GM23248 (cell line): ENCODE measurements at places on chromosomes 2 and 18. TPM values are rescaled to one million over a fixed set of nuclear protein-coding genes. Genes with fewer than 3 reads are reported as not detected.
A peak's percentile ranks its signal among the peaks of the same experiment; 100 is the strongest.

- no peak for DNase-seq
Measured at GRCh38 chr2:216084547-216084946, 2.8 kb downstream of the TMEM169 start.

Gene DQX1
- not detected in 2 replicates for total RNA-seq

DNA sequence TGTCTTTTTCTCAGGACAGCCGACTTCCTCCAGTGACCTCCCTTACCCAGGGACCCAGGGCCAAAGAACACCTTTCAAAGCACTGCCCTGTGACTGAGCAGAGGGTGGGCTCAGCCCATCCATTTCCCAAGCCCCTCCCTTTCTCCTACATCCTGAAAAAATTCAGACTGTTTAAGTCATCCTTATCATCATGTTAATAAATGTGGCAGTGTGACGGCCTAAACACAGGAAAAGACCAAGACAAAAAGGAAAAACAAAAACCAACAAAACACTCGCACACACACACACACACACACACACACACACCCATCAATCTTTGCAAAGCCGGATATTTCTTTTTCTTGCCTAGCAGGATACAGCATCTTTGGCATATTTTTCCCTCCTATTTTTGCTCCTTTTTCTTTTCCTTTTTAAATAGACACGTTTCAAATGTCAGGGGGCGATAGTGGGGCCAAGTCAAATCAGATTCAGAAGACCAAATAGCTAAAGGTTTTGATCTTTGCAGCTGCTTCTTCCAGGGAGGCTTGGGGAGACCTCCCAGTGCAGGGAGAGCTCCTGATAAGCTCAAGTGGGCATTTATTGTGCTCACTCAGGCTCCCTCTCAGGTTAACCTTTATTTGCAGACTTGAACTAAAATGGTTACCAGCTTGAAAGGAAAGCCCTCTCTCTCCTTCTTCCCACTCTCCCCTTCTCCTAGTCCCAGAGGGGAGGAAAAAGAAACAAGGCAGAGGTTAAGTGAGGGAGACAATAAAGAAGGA is 39.5 kb upstream of the NRP2 start:
- no peak for DNase-seq

- DNase-seq = no peak
Measured at GRCh38 chr2:118812552-118812951, 34.9 kb downstream of the EN1 start.

- DNase-seq = no peak
Measured at GRCh38 chr2:212294816-212295215, 243.8 kb downstream of the ERBB4 start.

DNA sequence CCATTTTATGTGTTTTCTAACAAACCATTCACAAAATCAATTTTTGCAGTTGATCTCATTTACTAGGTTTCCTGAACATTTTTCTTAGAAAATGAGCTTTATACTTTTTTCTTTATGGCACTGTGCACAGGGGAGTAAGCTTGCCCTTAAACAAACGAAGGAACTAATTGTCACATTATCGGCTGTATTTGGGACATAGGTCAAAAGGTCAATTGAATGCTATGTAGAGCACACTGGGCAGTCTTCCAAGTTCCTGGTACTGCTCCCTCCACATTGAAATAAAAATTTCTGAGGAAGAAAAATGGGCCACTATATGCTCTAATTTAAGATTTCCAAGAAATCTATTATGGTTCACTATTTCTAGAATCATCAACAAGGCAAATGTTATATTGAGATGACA is 93.6 kb upstream of the TMEFF2 start:
- DNase-seq = peak; percentile 9

Gene MAP3K20
- 55.0 and 57.3 TPM in 2 replicates for total RNA-seq

DNA sequence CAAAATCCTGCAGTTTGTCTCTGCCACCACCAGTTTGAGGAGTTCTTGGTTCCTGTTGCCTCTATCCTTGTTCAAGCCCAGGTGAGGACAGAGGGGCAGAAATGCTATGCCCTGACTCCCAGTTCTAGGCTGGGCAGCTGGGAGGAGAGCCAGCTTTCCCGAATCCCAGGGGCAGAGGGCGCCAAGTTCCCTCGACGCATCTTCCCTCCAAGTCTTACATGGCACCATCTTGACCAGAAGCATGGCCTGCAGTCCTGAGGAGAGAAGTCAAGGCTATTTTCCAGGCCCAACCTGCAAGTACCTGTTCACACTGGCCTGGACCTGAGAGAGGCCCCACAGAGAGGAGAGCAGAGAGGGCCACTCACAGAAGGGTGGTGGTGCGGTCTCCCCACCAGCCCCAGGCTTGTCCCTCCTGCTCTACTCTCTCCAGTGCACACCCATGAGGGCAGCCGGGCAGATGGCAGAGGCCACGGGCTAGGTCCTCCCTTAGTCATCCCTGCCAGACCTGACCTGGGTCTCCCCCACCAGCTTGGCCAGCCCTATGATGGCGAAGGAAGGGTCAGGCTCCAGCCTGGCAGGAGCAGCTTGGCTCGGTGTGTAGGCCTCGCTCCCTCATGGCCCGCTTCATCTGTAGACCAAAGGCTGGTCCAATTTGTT is 115.7 kb upstream of the MSTN start:
- no peak for DNase-seq

Gene SERPINB2
- total RNA-seq = 6.1 and 13.0 TPM in 2 replicates

GRCh38 chr2:239277401-239278085 is 123.3 kb downstream of the HDAC4 start:
- no peak for DNase-seq

Gene RNF149
- total RNA-seq = 54.1 and 58.1 TPM in 2 replicates

- no peak for DNase-seq
Measured at GRCh38 chr2:134079373-134079772, 174.5 kb upstream of the MGAT5 start.

DNA sequence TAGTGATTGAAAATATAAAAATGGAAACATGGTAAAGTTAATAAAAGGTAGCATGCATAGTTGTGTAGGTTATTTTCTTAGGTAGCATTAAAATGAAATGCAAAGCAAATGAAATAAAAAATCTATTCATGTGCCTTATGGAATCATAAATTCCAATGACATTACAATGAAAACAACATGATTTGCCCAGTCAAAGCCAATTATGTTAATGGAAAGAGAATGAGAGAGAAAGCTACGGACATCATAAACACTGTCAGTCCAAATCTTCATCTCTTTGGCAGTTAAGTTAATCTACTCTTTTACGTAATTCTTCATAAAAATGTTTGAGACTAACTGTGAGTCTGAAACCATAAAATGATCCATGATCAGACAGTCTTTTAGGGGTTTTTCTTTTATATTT is 636.7 kb upstream of the SYT4 start:
- DNase-seq = no peak

DNA sequence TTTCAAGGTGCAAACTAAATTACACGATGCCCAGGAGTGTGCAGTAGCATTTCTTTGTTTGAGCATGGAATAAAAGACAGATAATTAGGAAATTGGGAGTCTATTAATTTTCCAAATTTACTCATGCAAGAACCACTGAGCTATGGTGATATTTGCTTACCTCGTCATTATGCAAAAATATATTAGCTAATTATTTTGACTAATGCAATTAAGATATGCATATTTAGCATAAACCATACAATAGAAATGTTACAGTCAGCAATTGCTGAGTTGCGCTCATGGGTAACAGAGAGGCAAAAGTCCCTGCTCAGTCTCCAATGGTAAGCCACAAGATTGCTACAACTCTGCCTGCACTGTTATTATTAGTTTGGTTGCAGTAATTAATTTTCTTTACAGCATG is 342.0 kb downstream of the TXNL1 start:
- no peak for DNase-seq

GRCh38 chr2:145157036-145157675 is 637.2 kb upstream of the ZEB2 start:
- DNase-seq = no peak

GRCh38 chr18:44507729-44508325 is 172.9 kb upstream of the SETBP1 start:
- no peak for DNase-seq

Gene RDH14
- 25.2 and 29.8 TPM in 2 replicates for total RNA-seq

GRCh38 chr2:67895227-67895941 is 167.4 kb downstream of the C1D start:
- DNase-seq = no peak

Gene RFTN2
- 1.6 and 2.1 TPM in 2 replicates for total RNA-seq

GRCh38 chr2:223901854-223902253 is 43.3 kb downstream of the WDFY1 start:
- no peak for DNase-seq

- DNase-seq = no peak
Measured at GRCh38 chr2:191638079-191638801, 39.7 kb upstream of the NABP1 start.

Gene GALNT3
- 1.1 TPM in 1 of 2 replicates, not detected in the other for total RNA-seq

DNA sequence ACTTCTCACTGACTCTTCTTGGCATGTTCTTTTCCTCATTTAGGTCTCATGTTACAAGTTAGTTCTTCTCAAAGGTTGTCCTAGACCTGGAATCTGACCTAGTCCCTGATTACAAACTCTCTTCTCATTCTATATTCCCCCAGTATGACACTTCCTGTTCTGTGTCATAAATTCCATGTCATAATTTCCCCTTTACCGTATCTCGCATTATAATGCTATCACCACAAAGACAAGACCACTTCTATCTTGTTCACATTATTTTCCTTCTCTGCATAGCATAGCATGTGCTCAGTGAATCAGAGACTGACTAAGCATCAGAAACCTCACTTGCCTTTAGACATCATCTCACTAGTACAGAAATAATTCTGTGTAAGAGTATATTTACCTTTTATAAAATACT is 63.6 kb upstream of the CAVIN2 start:
- DNase-seq = peak; percentile 75

Gene TP53I3
- total RNA-seq = 74.1 and 76.2 TPM in 2 replicates

- no peak for DNase-seq
Measured at GRCh38 chr2:19850056-19851050, 51.4 kb downstream of the TTC32 start.

GRCh38 chr2:45285311-45285710 is 276.1 kb upstream of the SIX2 start:
- peak; percentile 74 for DNase-seq

- no peak for DNase-seq
Measured at GRCh38 chr2:75986617-75987016, 275.9 kb upstream of the GCFC2 start.

GRCh38 chr18:24659827-24660720 is 199.6 kb downstream of the HRH4 start:
- DNase-seq = peak; percentile 61

Gene EIF5B
- total RNA-seq = 6.7 and 19.5 TPM in 2 replicates

DNA sequence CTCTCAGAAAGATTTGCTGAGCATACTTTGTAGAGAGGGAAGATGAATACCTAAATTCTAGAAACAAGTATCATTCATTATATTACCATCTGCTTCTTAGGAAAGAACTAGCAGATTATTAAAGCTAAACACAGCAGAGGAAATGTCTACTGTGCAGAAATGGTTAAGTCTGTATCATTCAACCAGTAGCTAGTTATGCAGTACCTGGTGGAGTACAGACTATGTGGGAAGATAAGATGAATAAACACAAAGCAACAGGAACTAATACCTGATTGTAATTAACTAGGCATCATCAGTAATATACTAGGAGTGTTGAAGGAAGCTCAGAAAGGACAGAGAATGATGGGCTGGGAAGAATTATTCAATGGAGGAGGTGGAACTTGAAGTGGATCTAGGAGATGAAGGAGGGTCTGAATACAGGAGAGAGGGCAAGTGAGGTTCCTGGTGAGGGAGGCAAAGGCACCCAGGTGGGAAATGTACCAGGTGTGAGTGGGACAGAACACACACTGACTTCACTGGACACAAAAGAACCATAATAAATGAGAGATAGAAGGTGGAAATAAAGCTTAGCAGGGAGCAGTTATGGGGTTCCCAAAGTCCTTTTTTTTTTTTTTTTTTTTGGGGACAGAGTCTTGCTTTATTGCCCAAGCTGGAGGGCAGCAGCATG is 9.5 kb downstream of the WDFY1 start:
- DNase-seq = no peak

- DNase-seq = peak; percentile 64
Measured at GRCh38 chr2:187774551-187775071, 220.4 kb upstream of the TFPI start.

GRCh38 chr2:217843324-217843723 is 159.5 kb downstream of the TNS1 start:
- DNase-seq = no peak

DNA sequence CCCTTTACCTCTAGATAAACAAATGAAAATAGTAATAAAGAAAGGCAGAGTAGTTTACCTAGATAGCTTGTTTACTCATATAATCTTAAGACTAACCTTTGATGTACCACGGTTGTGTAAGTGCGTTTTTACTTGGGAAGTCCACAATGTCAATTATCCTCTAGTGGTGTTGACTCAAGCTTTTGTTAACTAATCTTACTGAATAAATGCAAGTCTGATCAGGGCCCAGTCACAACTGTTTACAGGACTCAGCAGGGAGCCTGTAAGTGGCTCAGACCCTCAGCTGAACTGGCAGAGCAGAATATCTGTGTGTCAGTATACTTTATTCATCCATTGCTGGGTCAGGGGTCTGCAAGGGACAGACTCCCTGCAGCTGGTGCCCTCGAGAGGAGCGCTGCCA is 98.1 kb upstream of the ACAA2 start:
- no peak for DNase-seq

Gene REG3A
- total RNA-seq = not detected in 2 replicates

GRCh38 chr2:58046335-58046584 is 346 bp upstream of the VRK2 start:
- DNase-seq = no peak

Gene CAPN13
- total RNA-seq = not detected in 2 replicates
